ENCODE measurements at places on chromosomes 11 and 22.

GRCh38 chr22:23516304-23516703, 63.8 kb downstream of the IGLL1 start:
- no peak for DNase-seq

GRCh38 chr22:31841078-31841827, 87.4 kb downstream of the DEPDC5 start:
- peak; percentile 33 for DNase-seq

DNA sequence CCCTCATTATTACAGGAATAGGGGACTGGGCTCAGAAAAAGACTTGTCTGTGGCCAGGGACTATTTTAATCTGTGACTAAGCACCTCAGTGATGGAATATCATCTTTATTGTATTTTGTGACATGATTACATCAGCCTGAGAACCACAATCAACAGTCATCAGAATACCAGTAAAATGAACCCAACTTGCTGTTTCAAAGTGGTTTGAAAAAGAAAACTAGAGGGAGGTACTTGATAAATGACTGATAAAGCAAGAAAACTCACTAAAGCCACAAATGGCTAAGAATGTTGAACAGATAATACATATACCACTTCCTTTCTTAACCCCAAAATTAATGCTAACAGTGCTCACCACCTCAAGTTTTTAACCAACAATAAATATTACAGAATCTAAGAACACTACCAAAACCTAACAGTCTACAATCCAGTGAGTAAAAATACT, 155.7 kb downstream of the ATG16L2 start:
- no peak for DNase-seq

- DNase-seq, result no peak
These were observed at the start of gene RAPSN for GRCh38 chr11:47448566-47449427. Gene RAPSN, minus strand, starts transcription at chr11:47449136. Its CDS starts 172 bp downstream, at chr11:47448964.

GRCh38 chr22:36253523-36254490, 874 bp downstream of the APOL1 start:
- no peak for DNase-seq

DNA sequence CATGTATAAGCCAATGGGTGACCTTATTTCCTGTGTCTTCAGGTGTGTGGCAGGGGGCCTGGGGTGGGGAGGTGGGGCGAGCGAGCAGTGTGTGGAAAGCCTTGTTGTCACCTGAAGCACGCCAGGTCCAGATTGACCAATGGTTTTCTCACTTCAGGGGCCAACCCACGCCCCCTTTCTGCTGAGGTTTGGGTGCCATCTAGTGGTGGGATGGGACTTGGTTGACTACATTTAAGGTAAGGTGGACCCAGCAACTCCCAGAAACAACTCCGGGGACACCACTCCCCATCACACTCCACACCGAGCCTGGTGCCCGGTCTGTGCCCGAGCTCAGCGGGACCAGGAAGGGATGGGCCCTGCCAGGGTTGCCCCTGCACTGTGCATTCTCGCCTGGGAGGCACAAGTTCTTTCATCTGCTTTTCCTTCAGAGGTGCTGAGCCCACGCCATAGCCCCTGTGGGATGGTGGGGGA, 40.0 kb downstream of the TPCN2 start:
- peak; percentile 57 for DNase-seq

DNA sequence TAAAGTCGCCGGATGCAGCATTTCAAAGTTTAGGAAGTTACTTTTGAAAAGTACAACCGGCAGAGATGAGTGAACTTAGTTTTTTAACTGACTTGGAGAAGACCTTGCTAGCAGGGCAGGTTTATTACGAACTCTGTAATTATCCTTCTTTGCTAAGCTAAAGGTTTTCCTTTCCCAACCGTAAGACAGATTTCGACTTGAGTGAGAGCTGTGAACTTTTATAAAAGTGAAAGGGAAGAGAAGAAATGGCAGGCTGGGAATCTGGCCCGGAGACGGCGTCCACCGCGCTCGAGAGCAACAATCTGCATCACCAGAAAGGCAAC, 659 bp upstream of the TEAD1 start:
- DNase-seq, result no peak
